Body of pancreas (tissue), 4 donors: ENCODE measurements at places on chromosomes 16 and 17.

DNA sequence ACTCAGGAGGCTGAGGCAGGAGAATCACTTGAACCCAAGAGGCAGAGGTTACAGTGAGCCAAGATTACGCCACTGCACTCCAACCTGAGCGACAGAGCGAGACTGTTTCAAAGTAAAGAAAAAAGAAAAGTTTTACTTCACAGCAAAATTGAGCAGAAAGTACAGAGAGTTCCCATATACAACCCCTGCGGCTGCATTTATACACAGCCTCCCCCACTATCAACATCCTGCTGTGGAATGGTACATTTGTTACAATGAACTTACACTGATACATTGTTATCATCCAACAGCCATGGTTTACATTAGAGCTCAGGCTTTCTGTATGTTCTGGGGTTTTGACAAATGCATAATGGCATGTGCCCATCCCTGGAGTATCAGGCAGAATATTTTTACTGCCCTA lies 2.6 kb upstream of the MTHFSD start:
- DNase-seq = no peak

DNA sequence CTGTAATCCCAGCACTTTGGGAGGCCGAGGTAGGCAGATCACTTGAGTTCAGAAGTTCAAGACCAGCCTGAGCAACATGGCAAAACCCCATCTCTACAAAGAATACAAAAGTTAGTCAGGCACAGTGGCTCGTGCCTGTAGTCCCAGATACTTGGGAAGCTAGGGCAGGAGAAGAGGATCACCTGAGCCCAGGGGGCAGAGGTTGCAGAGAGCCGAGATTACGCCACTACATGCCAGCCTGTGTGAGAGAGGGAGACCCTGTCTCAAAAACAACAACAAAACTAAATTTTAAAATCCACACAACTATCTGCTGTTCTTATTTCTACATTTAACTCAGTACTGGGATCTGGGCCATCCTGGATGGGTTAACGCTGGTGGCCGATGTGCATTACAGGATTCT lies 41.2 kb upstream of the ARL6IP1 start:
- DNase-seq = no peak

GRCh38 chr17:53475002-53475401 lies 347.7 kb upstream of the KIF2B start:
- no peak for DNase-seq

DNA sequence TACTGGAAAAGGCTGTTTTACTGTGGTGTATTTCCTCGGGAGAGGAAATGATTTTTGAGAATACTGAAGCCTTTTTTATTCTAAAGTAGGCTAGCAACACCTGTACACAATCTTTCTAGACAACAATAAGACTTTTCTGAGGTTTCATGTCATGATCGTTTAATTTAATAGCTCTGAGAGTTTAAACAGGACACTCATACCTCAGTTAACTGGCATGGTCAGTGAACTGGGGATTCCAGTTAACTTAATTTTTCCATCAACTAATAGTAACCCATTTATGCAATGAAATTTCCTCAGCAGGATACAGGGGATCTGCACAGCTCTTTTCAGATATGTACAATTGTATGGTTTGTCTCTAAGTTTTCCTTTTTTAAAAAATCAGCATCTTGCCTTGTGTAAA lies 262.6 kb downstream of the NTN1 start:
- no peak for DNase-seq
